Cardiac fibroblast (primary cell): ENCODE measurements at places on chromosomes 2 and 18.

DNA sequence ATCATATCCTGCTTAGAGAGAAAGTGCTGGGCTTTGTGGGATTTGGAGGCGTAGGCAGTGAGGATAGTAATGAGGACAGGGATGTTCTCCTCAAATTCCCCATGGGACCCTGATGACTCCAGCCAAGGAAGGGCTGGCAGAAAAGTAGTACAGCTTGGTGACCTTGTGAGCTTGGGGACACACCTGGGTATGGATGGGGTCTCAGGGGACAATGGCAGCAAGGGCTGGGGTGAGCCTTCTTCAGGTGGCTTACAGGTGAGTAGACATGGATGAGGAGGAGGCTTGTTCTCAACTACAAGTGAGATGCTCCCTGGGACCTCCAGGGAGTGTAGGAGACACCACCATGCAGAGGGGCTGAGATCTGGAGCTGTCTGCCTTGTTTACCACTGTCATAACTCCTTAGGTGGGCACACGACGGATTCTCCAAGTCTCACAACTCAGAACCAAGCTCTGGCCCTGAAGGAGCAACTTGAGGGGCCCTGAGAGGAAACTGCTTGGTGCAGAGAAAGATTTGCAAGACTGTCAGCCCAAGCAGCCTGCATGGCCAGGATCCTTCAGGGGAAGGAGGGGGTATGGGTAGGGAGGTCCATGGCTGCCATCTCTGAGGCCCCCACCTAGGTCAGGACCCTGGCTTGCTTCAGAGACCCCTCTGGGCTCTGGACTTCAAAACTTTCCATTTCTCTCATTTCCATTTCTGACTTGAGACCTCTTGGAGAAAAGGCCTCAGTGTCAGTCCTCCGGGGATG, 262.8 kb downstream of the DYSF start:
- DNase-seq, result no peak

GRCh38 chr2:60385648-60386047, 167.8 kb downstream of the BCL11A start:
- DNase-seq, result no peak

DNA sequence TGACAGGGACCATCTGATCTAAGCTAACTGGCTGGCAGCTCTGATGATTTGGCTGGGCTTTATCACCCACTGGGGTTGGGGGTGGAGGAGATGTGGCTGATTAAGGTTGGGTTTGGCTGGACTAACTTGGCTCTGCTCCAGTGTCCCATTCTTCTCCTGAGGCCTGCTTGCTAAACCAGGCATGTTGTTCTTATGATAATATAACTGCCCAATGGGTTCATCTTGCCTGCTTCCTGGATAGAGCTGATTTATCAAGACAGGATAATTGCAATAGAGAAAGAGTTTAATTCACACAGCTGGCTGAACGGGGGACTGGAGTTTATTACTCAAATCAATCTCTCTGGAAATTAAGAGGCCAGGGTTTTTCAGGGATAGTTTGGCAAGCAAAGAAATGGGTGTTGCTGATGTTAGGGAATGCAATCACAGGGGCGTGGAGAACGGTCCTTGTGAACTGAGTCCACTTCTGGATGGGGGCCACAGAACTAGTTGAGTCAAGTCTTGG, 150.4 kb downstream of the PTH2R start:
- DNase-seq, result no peak

DNA sequence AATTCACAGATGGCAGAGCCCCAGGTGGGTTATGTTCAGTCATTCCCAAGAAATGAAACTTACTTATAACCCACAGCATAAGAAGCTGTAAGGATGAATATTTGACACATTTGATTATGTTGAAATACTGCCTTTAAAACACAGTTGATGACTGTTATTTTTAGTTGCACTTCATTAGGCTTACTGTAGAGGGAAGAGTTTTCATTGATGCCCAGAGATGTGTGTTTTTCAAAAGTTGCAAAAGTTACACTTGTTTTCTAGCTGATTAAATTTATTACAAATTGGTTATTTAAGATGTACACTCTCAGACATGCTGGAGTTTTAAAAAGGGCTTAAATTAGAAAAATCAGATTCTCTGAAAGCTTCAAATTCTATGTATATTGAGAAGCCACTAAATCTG, 506.1 kb downstream of the PARD3B start:
- no peak for DNase-seq

GRCh38 chr2:205570648-205571047, 111.7 kb upstream of the NRP2 start:
- no peak for DNase-seq

GRCh38 chr2:63034526-63034925, 16.1 kb upstream of the OTX1 start:
- DNase-seq, result no peak

DNA sequence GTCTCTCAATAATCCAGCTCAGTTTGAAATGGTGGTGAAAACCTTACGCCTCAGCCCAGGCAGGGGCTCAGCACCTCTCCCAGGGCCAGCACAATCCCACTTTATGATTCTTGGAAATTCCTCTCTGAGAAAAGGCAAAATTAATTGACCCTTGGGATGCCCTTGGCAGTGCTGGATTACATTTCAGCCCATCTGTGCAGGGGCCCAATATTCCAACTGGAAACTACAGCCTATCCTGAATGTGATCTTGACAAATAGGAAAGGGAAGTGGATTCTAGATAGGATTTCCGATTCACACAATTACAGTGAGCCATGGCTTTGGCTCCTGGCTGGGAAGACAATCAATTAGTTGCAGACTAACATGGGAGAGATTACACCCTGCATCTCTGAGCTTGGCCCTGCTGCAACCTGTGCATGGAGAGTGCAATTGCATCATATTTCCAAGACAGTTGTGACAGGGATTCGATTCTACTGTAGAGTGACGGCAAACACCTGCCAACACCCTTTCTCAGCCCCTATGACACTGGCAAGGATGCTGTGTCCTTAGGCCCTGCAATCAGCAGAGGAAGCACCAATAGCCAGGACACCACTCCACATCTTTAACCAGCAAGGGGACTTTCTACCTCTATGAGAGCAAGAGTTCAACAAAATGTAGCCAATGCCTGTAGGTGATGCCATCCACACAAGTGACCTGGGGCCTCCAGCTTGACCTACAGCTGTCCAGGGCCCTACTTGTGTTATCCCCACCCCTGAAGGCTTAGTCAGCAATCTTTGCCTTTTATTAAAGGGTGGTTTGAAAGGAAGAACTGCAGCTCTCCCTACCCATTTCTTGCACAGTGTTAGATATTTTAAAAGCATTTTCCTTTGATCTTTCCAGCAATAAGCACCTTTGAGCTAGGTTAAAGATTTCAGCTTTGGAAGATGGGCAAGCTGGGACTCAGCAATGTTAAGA, 187.2 kb upstream of the HS6ST1 start:
- DNase-seq, result no peak

- DNase-seq, result peak; percentile 64
Measured at GRCh38 chr18:13382366-13382953, 163.9 kb downstream of the LDLRAD4 start.

DNA sequence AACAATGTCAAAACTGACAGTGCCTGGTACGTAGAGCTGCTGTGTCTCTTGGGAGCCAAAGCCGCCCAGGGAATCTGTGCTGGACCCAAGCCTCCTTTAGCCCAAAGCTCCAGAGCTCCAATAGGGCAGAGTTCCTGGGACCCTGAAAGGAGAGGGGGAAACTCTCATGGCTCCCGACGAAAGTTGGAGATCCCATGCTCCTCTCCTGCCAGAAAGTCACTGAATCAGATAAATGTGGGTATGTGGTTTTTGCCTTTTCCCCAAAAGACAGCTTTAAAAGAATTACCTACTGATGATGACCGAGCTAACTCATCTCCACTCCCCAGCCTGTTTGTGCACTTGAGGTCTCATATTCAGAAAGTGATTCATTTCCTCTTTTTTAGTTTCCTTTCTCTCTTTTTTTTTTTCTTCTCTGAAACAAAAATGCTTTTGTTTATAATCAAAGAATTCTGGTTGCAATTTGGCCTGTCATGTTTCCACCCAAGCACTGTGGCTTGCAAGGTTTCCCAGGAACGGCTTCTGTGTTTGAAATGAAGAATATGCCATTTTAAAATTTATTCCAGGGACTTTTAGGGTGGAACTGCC, 14.1 kb upstream of the PMAIP1 start:
- DNase-seq, result peak; percentile 78

DNA sequence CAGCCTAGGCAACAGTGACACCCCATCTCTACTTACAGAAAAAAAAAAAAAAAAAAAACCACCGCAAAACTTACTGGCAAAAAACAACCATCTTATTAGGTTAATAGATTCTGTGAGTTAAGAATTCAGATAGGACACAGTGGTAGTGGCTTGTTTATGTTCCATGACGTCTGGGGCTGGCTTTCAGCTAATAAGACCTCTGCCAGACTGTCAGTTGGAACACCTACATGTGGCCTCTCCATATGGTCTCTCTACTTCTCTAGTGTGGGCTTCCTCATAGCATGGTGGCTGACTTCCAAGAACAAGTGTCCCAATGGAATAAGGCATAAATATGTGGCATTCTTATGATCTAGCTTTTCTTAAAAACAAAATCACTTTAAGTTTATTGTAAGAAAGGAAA, 94.0 kb upstream of the OTX1 start:
- DNase-seq, result no peak

DNA sequence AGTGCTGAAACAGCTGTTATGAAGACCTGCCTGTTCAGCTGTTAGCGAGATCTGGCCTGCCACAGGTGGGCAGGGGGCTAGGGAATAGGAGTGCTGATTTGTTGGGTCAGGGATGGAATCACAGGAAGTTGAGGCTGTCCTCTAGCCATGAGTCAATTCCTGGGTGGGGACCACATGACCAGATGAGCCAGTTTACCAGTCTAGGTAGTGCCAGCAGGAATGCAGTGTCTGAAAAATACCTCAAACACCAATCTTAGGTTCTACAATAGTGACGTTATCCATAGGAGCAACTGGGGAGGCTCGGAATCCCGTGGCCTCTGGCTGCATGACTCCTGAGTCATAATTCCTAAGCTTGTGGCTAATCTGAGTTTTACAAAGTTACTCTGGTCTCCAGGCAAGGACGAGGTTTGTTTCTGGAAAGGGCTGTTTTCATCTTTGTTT, 44.9 kb downstream of the DYSF start:
- peak; percentile 80 for DNase-seq

- peak; percentile 81 for DNase-seq
Measured at GRCh38 chr2:220166616-220167015, 539.2 kb downstream of the SLC4A3 start.

GRCh38 chr18:59481436-59481835, 122.4 kb upstream of the LMAN1 start:
- no peak for DNase-seq

DNA sequence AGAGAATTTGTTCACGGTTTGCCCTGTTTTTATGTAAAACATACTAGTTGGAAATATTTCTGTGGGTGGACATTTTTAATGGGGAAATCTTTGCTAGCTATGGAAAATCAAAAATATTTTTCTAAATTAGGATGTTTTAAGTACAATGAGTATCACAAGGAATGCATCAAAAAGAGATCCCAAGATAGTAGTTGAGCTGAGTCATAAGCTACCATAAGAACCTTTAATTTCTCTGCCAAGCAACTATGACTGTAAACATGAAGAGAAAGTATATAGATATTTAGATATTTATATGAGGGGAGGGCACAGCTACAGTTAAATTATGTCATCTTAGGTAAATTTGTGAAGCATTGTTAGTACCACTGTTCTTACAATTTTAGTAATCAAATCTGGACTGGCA, 646.2 kb downstream of the XIRP2 start:
- peak; percentile 32 for DNase-seq

DNA sequence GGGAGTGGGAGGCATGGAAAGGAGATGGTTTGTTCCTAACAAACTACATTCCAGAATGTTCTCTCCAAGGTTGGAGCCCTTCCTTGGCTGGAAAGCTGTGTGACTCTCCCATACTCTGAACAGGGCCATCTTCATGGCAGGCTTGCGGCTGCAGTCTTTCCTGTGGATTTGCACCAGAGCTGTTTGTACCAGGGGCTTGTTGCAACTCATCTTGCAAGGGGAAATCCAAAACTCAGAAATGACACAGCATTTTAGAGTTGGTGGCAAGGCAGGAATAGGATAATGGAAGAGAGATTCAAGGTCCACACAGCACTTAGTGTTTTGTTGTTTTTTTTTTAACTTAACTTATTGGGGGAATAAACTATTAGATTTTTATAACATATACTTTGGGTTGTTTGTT, 73.7 kb upstream of the ZNF516 start:
- no peak for DNase-seq

DNA sequence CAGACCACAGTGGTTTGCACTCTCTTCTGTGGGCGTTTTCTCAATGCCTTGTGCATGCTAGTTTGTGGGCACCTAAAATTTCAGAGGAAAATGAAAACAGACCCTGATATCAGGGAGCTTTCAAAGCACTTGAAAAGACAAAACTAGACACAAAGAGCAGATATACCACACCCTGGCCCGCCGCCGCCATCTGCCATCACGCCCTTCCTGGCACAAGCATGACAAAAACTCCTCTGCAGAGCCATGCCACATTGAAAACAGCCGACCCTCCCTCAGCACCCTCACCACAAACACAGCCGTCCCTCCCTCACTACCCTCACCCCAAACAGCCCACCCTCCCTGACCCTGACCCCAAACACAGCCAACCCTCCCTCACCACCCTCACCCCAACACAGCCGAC, 84.8 kb upstream of the RAB6C start:
- DNase-seq, result no peak

DNA sequence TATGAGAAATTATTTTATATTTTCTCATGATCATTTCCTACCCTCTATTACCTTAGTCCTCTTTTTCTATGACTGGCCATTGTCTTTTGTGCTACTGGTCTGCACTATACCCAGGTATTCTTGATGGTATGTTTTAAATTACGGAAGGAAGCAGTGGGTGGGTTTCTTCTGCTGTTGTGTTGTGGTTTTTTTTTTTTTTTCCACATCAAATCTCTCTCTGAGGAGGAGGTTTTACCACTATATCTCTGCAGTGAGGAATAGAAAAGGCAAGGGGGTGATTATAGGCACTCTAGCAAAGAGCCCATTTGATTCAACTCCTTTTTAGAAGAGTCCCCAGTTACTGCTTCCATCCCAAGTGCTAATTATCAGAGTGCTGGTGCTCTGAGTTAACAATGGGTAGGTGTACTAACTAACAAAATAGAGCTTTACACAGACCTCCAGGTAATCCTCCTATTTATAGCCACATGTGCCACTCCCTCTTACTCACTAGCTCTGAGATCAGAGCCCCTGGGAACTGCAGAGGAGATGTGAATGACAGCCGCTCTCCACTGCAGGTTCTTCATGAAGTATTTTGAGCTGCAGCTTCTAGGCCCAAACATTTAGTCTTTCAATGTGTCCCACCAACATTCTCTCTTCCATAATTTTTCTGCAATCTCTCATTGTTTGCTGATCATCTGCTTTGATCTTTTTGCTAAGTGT, 301.6 kb upstream of the GULP1 start:
- DNase-seq, result no peak

GRCh38 chr2:47558768-47559684, 156.1 kb downstream of the MSH2 start:
- peak; percentile 22 for DNase-seq
